GM20000 (cell line): ENCODE measurements at places on chromosomes 4 and X.

DNA sequence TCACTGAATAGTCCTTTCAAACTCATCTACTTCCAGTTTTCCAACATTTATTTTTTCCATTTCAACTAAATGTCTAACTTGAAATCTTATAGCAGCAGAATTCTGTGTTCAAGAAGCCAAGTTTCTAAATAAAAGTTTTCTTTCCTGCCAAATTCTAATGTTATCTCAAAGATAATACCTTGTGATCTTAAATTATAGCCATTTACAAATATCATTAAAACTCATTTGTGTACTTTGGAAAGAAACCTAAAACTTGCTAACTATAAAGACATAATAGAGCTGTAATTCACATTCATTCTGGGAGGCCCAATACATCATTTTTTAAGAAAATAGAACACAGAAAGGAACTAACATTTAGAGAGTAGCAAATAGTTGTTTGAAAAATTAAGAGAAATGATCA lies 83.9 kb downstream of the MAD2L1 start:
- no peak for DNase-seq

- no peak for DNase-seq
Observed at GRCh38 chrX:119150163-119151050, 22.8 kb upstream of the KIAA1210 start.

GRCh38 chr4:30957706-30958105 lies 237.5 kb downstream of the PCDH7 start:
- no peak for DNase-seq

- no peak for DNase-seq
Observed at GRCh38 chr4:12118651-12119213, 690.0 kb upstream of the HS3ST1 start.

DNA sequence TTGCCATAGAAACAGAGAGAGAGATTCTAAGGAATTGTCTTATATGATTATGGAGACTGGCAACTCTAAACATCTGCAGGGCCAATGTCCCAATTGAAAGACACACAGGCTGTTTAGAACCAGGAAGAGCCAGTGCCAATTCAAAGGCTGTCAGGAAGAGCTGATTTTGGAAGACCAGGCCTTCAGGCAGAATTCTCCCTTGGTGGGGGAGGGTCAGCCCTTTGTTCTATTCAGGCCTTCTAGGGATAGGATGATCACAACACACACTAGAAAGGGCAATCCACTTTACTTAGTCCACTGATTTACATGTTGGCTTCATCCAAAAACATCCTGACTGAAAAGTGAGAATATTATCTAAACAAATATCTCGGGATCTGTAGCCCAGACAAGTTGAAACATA lies 15.2 kb downstream of the C4orf46 start:
- no peak for DNase-seq

GRCh38 chr4:98993419-98994071 lies 2.0 kb upstream of the METAP1 start:
- DNase-seq, result no peak

- DNase-seq, result no peak
Observed at GRCh38 chr4:83631066-83631465, 95.2 kb downstream of the GPAT3 start.

GRCh38 chrX:139086246-139086645 lies 374.7 kb upstream of the FGF13 start:
- no peak for DNase-seq

- no peak for DNase-seq
Observed at GRCh38 chr4:186651181-186651603, 72.5 kb downstream of the FAT1 start.

DNA sequence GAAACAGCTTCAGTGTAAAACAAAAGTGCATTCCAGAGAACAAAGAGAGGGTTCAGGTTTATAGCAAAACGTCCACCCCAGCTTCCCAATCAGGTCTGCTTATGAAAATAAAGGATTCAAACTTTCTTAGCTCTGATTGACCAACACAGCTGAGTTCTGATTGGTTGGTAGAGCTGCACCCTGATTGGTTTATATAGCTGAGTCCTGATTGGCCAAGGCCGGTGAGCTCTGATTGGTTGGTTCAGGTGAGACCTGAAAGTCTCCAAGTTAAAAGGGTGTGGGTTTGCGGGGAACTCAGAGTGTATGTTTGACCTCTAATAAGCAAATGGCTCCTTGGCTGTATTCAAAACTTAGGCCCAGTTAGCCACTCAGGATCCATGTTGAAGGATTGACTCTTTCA lies 20.9 kb downstream of the CLRN2 start:
- DNase-seq, result no peak

DNA sequence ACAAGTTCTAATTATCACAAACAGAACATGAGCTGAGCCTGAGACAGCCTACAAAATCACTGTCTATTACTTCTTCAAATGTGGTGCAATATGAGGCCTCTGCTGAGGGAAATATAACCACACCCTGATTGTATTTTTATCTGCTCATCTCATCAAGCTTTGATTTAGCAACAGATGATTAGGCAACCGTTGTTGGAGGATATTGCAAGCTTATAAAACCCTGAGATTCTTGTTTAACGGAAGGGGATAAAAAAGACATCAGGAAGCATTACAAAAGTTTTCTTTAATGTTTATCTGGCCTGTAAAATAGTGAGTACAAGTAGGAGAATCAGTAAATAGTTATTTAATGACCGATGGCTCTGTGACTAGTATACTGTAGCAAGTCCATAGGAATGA lies 108.5 kb downstream of the ZNF330 start:
- no peak for DNase-seq

- no peak for DNase-seq
Observed at GRCh38 chr4:35883108-35883507, 361.2 kb downstream of the ARAP2 start.

- DNase-seq, result no peak
Observed at GRCh38 chr4:71187404-71188155, 151.2 kb upstream of the SLC4A4 start.

- no peak for DNase-seq
Observed at GRCh38 chr4:751676-752075, 46.0 kb downstream of the PCGF3 start.

DNA sequence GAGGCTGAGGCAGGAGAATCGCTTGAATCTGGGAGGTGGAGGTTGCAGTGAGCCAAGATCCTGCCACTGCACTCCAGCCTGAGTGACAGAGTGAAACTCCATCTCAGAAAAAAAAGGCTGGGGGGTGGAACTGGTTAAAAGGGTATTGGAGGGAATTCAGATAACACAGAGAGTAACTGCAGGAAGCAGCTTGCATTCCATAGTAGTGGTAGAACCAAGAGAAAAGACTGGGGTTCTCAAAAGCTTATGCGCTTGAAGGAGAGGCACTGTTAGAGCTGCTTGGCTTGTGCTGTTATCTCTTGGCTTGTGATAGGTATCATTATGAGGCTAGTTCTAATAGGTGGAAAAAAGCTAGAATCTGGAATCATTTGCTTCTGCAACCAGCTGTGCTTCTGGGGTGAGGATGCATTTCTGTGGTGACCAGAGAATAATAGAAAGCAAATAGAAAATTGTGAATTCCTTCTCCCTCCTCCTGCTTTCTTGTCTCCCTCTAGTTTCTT lies 91.2 kb upstream of the ELOVL6 start:
- DNase-seq, result no peak

GRCh38 chr4:83860200-83860599 lies 324.3 kb downstream of the GPAT3 start:
- DNase-seq, result no peak

DNA sequence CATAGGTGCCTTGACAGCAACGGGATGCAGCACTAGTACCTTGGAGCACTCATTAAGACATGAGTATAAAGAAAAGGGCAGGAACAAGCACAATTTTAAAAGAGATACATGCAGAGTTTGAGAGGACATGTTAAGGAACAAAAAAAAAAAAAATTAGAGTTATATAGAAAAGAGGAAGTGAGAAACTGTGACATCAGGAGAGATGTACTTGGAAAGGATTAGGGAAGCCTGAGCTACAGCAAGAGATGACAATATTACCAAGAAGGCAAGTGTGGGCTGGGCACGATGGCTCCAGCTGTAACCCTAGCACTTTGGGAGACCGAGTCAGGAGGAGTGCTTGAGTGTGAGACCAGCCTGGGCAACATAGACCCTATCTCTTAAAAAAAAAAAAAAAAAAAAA lies 37.4 kb downstream of the GPR143 start:
- no peak for DNase-seq

GRCh38 chrX:83845397-83845796 lies 15.5 kb upstream of the CYLC1 start:
- peak; percentile 10 for DNase-seq

DNA sequence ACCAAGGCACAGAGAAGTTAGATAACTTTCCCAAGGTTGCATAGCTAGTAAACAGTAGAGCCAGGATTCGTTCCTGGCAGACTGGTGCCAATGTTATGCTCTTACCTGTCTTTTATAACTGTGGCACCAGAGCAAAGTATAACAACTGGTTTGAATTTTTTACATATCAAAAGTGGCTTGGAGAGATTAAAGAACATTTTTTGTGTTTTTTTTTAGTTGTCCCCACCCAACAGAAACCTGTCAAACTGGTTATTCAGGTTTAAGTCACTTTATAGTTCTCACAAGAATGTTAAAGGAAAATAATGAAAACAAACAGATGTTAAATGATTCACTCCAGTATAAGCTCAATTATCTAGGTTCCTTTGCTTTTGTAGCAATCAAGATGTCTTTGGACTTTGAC lies 15.6 kb upstream of the FAM47E start:
- no peak for DNase-seq

DNA sequence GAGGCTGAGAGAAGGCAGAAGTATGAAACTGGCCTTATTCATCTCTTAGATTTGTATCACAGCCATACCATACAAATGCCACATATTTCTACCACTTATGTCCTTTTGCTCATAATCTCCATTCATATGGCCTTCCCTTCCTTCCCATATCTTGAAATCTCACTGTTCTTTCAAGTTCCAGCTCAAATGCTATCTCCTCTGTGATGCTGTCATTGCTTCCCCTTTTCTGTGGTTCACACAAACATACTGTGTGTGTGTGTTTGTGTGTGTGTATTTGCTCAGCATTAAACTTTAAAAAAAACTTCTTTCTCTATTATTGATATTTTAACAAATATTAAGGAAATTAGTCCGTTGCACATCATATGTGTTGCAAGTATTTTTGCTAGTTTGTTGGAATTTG lies 26.7 kb downstream of the PHKA1 start:
- no peak for DNase-seq

- no peak for DNase-seq
Observed at GRCh38 chr4:4418676-4419390, 31.9 kb downstream of the NSG1 start.

- DNase-seq, result peak; percentile 59
Observed at GRCh38 chrX:149504226-149504914, 736 bp downstream of the IDS start.

- DNase-seq, result no peak
Observed at GRCh38 chr4:42410446-42410845, 13.2 kb downstream of the SHISA3 start.
